ENCODE measurements at places on chromosomes 1 and 21.

DNA sequence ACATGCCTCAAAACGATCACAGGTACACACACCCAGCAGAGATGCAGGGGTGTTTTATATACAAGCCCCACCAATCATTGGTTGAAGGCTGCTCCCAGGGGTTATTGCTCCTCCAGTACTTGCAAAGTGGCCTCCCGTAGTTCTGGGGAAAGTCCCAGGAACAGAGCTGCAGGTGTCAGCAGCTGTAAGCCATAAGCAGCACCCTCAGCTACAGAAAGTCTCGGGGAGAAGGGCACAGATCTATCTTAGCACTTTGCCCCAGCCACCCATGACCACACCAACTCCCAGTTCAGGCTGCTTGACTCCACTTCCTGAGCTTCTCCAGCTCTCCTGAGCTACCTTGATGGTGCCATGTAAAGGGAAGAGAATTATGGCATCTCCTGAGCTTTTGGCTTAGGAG, 222.7 kb upstream of the GJB5 start:
- no peaks in the 10 kb centered on the region for H3K36me3 ChIP-seq
- peaks cover 16% of the 10 kb centered on the region for H3K4me1 ChIP-seq
- no peak for DNase-seq

DNA sequence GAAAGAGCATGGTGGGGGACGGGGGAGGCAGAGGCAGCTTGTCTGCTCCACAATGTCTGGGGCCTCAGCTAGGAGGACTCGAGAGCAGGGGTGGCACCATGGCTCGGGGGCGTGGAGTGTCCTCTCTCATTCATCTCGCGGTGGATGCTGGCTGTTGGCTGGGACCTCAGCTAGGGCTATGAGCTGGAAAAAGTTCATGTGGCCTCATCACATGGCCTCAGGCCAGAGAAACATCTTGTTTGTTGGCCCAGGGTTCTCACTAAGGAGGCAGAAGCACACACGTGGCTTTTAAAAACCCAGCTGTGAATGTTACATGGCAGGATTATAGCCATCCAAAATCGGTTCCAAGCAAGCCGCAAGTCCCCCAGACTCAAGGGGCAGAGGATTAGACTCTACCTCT, 6.2 kb upstream of the CENPS start:
- H3K36me3 ChIP-seq: peaks cover 16% of the 10 kb centered on the region
- H3K4me3 ChIP-seq: no peak overlapping the region
- H3K27ac ChIP-seq: no peak overlapping the region
- no peaks in the 10 kb centered on the region for H3K27me3 ChIP-seq
- DNase-seq: no peak

DNA sequence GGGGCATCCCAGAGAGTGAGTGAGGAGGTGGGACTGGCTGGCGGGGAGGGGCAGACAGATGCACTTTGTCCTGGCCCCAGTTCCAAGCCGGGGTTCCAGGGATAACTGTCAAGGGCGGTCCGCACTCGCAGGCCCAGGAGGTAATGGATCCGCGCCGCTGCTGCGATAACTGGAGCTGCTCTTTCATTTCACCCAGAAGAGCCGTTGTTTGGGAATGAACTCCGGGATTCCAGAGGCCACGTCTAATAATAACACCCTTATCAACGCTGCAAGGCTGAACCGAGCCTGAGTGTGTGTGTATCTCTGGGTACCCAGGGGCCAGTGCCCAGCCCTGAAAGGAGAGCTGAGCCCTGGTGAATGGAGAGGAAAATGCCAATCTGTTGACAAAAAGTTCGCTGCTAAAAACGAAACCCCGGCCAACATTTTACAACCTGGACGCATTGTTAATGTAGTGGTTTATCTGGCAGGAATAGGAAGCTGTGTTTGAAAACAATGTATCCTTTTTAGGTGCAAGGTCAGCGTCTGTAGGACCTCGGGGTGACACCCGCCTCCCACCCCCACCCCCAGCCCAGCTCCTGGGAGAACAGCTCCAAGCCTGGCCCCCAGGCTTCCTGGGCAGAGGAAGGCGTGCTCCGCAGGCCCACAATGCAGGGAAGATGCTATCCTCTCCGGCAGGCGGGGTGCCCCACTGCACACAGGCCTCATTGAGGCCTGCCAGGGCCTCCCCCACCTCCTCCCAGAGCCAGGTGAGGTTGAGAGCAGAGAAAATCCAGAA, 119.7 kb downstream of the PROX1 start:
- no peaks in the 10 kb centered on the region for H3K4me1 ChIP-seq
- H3K4me3 ChIP-seq: no peak overlapping the region
- H3K36me3 ChIP-seq: no peaks in the 10 kb centered on the region
- no peaks in the 10 kb centered on the region for H3K27me3 ChIP-seq
- DNase-seq: no peak

- H3K4me1 ChIP-seq: peaks cover 11% of the 10 kb centered on the region
- no peaks in the 10 kb centered on the region for H3K36me3 ChIP-seq
- H3K4me3 ChIP-seq: no peak overlapping the region
These were observed 140.5 kb downstream of the SPATA46 start for GRCh38 chr1:162236201-162236600.

- H3K27ac ChIP-seq: no peak overlapping the region
- no peaks in the 10 kb centered on the region for H3K36me3 ChIP-seq
- peaks cover 15% of the 10 kb centered on the region for H3K4me1 ChIP-seq
- no peak overlapping the region for H3K4me3 ChIP-seq
- no peak for DNase-seq
- H3K27me3 ChIP-seq: no peaks in the 10 kb centered on the region
These were observed 938.1 kb downstream of the TTLL7 start for GRCh38 chr1:83060651-83061390.

- H3K27ac ChIP-seq: no peak overlapping the region
- peaks cover 4% of the 10 kb centered on the region for H3K4me1 ChIP-seq
- no peak overlapping the region for H3K4me3 ChIP-seq
- DNase-seq: no peak
These were observed 112.1 kb downstream of the HLCS start for GRCh38 chr21:36854391-36854790.

- no peak for DNase-seq
- H3K36me3 ChIP-seq: no peaks in the 10 kb centered on the region
- H3K27ac ChIP-seq: no peak overlapping the region
- peaks cover 35% of the 10 kb centered on the region for H3K4me1 ChIP-seq
- H3K27me3 ChIP-seq: peaks cover 51% of the 10 kb centered on the region
These were observed 50.4 kb downstream of the GLIS1 start for GRCh38 chr1:53688381-53689102.

DNA sequence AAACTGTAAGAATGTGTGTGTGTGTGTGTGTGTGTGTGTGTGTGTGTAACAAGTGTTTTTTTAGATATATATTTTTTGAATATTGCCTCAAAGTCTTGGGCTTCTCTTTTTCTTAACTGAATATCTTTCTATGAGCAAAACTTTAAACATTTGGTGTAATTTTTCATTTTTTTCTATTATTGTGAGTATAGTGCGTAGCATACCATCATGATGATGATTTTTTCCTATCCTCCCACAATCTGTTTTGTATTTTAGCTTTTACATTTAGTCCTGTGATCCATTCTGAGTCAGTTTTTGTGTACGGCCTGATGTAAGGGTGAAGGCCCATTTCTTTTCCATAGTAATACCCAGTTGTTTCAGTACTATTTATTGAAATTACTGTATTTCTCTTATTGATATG, 680.6 kb downstream of the TTLL7 start:
- H3K36me3 ChIP-seq: peaks cover 4% of the 10 kb centered on the region
- no peaks in the 10 kb centered on the region for H3K4me1 ChIP-seq
- no peak overlapping the region for H3K27ac ChIP-seq
- no peaks in the 10 kb centered on the region for H3K27me3 ChIP-seq
- no peak overlapping the region for H3K4me3 ChIP-seq

- no peak for DNase-seq
- peak overlapping the region; percentile 13 for H3K4me3 ChIP-seq
- H3K27ac ChIP-seq: peak overlapping the region; percentile 45
- no peaks in the 10 kb centered on the region for H3K27me3 ChIP-seq
- H3K4me1 ChIP-seq: peaks cover 27% of the 10 kb centered on the region
These were observed 1.9 kb upstream of the GBP4 start for GRCh38 chr1:89200663-89201062.

- DNase-seq: no peak
- H3K4me1 ChIP-seq: peaks cover 69% of the 10 kb centered on the region
- no peaks in the 10 kb centered on the region for H3K36me3 ChIP-seq
- H3K27me3 ChIP-seq: no peaks in the 10 kb centered on the region
- no peak overlapping the region for H3K4me3 ChIP-seq
These were observed 5.5 kb downstream of the PTP4A2 start for GRCh38 chr1:31932491-31933316.

- DNase-seq: no peak
- no peaks in the 10 kb centered on the region for H3K27me3 ChIP-seq
- H3K4me3 ChIP-seq: no peak overlapping the region
- H3K36me3 ChIP-seq: no peaks in the 10 kb centered on the region
These were observed 270.4 kb downstream of the GRIK1 start for GRCh38 chr21:29669416-29669815.

DNA sequence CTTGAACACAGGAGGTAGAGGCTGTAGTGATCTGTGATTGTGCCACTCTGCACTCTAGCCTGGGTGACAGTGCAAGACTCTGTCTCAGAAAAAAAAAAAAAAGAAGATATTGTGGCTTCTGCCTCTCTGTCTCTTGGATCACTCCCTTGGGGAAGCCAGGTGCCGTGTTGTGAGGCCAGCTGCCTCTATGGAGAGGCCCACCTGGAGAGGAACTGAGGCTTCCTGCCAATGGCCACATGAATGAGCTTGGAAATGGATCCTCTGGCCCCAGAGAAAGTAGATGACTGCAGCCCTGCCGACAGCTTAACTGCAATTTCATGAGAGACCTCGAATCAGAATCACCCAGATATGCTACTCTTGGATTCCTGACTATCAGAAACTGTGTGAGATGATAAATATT, 19.7 kb upstream of the AK2 start:
- no peak for DNase-seq
- H3K4me1 ChIP-seq: peaks cover 8% of the 10 kb centered on the region
- H3K27me3 ChIP-seq: no peaks in the 10 kb centered on the region
- H3K27ac ChIP-seq: no peak overlapping the region
- H3K36me3 ChIP-seq: peaks cover 1% of the 10 kb centered on the region

GRCh38 chr1:86753700-86754099, 49.3 kb downstream of the SH3GLB1 start:
- H3K36me3 ChIP-seq: no peaks in the 10 kb centered on the region
- H3K4me3 ChIP-seq: no peak overlapping the region
- peaks cover 10% of the 10 kb centered on the region for H3K4me1 ChIP-seq
- H3K27me3 ChIP-seq: peaks cover 21% of the 10 kb centered on the region

GRCh38 chr1:220195701-220196100, 76.6 kb downstream of the RAB3GAP2 start:
- no peak overlapping the region for H3K4me3 ChIP-seq
- H3K27me3 ChIP-seq: no peaks in the 10 kb centered on the region
- DNase-seq: no peak

- H3K4me3 ChIP-seq: peak overlapping the region; percentile 41
- no peak for DNase-seq
- H3K27ac ChIP-seq: no peak overlapping the region
- peaks cover 2% of the 10 kb centered on the region for H3K36me3 ChIP-seq
- H3K4me1 ChIP-seq: peaks cover 10% of the 10 kb centered on the region
- peaks cover 90% of the 10 kb centered on the region for H3K27me3 ChIP-seq
These were observed 2.4 kb downstream of the ACTA1 start for GRCh38 chr1:229431284-229432115.

- no peak for DNase-seq
- H3K36me3 ChIP-seq: no peaks in the 10 kb centered on the region
- H3K4me3 ChIP-seq: no peak overlapping the region
- H3K27me3 ChIP-seq: peaks cover 11% of the 10 kb centered on the region
- no peak overlapping the region for H3K27ac ChIP-seq
- H3K4me1 ChIP-seq: peaks cover 8% of the 10 kb centered on the region
These were observed 32.0 kb upstream of the TLR5 start for GRCh38 chr1:223175032-223175431.

DNA sequence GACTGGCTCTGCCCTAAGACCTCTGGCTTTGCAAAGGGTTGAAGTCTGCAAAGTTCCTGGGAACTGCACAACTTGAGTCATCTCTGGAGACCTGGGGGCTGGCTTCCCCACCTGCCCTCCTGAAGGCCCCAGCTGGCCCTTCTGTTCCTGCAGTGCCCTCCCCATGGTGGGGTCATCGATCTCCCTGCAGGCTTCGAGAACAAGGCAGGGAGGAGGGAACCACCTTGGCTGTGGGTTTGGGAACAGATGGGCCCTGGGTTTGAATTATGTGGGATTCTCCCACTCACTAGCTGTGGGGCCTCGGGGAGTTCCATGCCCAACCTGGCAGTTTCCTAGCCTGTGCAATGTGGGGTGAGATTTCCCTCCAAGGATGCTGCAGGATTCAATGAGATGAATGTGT, 310.2 kb downstream of the PTPRU start:
- no peak overlapping the region for H3K27ac ChIP-seq
- H3K4me3 ChIP-seq: no peak overlapping the region
- no peak for DNase-seq
- H3K4me1 ChIP-seq: no peaks in the 10 kb centered on the region
- H3K36me3 ChIP-seq: no peaks in the 10 kb centered on the region

DNA sequence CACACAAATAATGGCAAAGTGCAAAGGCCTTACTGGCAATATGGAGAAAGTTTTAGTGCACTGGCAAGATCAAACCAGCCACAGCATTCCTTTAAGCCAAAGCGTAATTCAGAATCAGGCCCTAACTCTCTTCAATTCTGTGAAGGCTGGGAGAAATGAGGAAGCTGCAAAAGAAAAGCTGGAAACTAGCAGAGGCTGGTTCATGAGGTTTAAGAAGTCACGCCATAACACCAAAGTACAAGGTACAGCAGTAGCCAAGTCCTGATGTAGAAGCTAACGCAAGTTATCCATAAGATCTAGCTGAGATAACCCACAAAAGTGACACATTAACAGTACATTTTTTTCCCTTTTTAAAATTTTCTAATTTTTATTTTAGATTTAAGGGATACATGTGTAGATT, 57.1 kb downstream of the SLC27A3 start:
- peaks cover 6% of the 10 kb centered on the region for H3K4me1 ChIP-seq
- H3K36me3 ChIP-seq: peaks cover 12% of the 10 kb centered on the region
- no peaks in the 10 kb centered on the region for H3K27me3 ChIP-seq
- DNase-seq: no peak
- no peak overlapping the region for H3K27ac ChIP-seq

GRCh38 chr1:97136996-97137395, 415.4 kb downstream of the PTBP2 start:
- H3K36me3 ChIP-seq: no peaks in the 10 kb centered on the region

GRCh38 chr1:172766462-172766861, 107.6 kb downstream of the FASLG start:
- H3K27me3 ChIP-seq: no peaks in the 10 kb centered on the region
- H3K4me1 ChIP-seq: no peaks in the 10 kb centered on the region
- no peak for DNase-seq
- no peak overlapping the region for H3K27ac ChIP-seq
- no peaks in the 10 kb centered on the region for H3K36me3 ChIP-seq

GRCh38 chr1:209641832-209642172, 10.4 kb downstream of the LAMB3 start:
- peak overlapping the region; percentile 80 for H3K27ac ChIP-seq
- peaks cover 3% of the 10 kb centered on the region for H3K27me3 ChIP-seq
- no peak overlapping the region for H3K4me3 ChIP-seq
- H3K4me1 ChIP-seq: peaks cover 38% of the 10 kb centered on the region

DNA sequence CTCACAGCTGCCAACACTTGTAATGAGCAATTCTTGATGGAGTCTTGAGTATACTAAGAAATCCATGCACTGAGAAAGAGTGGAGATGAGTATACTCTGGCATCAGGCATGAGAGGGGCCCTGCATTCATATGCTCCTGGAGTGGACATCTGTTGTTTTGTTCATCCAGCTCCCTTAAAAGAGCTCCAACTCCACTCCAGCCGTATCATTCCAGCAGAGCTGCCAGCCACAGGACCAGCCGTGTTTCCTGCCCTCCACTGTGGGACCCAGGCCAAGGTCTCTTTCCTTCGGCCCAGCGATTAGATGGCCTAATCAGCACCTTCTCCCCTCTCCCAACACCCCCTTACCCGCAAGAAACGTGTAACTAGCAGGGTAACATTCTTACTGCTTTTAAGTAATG, 144.5 kb downstream of the OMA1 start:
- no peak for DNase-seq
- H3K27ac ChIP-seq: no peak overlapping the region
- H3K4me3 ChIP-seq: no peak overlapping the region
- peaks cover 3% of the 10 kb centered on the region for H3K27me3 ChIP-seq

Measured in mesothelial cell of epicardium (in vitro differentiated cells).